Right kidney (tissue), 9 donors: ENCODE measurements at places on chromosomes 5 and 9.
A peak's percentile ranks its signal among the peaks of the same experiment; 100 is the strongest.

GRCh38 chr9:117929868-117930267, 225.7 kb downstream of the TLR4 start:
- DNase-seq = no peak

GRCh38 chr5:81207009-81207408, 26.1 kb upstream of the CKMT2 start:
- DNase-seq = no peak

DNA sequence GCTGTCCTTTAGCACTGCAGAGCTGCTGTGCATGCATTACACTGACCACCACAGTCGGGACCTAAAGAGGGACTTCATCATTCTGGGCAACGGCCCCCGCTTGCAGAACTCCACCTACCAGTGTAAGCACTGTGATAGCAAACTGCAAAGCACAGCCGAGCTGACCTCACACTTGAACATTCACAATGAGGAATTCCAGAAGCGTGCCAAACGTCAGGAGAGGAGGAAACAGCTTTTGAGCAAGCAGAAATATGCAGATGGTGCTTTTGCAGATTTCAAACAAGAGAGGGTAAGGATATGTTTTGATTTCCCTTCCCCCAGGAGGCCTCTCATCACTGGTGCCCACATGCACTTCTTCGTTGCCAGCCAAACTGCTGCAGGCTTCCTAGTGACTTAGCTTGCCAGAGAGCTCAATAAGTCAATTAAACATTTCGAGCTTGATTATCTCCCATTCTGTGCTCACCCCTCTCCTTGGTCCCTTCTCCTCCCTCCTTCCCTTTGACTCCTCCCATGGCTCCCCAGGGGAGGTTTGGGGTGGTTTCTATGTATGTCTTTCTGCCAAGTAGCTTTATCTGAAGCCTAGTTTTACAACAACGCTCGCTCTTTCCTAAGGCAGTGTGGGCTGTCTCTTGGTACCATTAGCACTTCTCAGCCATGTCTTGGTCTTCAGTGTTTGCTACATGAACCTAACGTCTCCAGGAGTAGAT, 66.7 kb downstream of the ZNF462 start:
- DNase-seq = no peak

DNA sequence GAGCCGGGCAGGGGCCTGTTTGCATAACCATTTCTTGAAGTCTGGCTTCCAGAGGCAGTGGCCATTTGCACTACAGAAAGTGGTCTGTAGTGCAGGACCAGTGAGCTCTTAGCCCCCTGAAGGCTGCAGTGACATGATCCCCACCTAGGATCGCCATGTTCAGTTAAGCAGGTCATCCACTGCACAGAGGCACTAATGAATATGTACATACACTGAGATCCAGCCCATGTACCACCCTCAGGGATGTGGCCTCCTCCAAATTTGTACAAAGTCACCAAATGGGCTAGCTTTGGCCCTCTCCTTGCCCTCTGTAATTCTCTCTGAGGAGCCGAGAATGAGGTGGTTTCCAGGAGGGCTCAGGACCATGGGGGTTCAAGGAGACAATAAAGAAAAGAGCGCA, 8.3 kb upstream of the SUSD3 start:
- DNase-seq = no peak

DNA sequence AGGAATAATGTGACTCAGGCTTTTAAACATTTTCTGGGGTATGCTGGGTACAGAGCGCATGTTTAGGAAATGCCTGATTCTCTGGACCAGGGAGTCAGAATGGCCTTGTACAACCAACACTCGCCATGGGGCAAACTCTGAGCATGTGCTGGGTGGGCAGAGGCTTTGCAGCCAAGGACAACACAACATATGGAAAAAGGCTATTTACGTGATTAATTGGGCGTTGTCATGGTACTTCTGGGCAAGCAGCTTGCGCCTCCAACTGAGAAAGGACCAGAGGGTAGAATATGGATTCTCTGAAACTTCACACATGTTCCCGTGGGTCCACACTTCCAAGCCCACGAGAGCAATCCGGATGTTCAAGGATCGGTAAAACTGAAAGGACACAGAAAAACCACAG, 49.1 kb downstream of the NIPAL4 start:
- DNase-seq = no peak

GRCh38 chr9:78130004-78130403, 98.4 kb upstream of the GNAQ start:
- no peak for DNase-seq

DNA sequence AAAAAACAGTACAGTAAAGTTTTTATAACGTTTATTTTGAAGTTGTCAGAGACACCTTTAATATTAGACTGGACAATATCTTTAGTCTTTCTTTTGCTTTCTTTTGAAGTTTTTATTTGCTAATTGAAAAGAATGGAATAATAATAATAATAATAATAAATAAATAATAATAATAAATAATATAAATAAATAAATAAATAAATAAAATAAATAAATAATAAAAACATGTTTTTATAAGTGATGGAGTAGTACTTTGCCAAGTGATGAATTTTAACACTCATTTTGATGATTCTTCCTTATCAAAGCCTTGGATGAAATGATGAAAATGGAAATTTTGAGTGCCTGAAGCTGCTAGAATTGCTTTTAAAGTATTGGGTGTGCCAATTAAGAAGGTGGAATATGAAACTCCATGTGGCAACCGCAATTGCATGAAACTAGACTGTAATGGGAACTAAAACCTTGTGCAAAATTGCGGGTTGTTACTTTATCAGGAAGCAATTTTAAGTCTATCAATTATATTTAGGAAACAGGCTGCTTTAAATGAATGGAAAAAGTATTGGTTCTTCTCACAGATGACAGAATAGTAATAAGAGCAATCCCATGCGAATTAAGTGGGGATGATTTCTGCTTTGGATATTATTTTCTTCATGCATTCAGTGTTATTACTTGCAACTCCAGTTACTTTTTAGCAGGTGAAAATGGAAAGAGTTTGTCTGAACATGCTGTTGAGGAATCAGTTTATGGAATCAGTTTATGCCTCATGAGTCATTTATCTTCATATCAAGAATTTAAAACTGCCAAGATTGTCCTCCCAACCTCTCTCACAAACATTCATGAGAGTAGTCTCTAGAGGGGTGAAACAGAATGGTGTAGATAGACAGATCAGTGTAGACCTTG, 4.6 kb downstream of the ANXA1 start:
- no peak for DNase-seq

DNA sequence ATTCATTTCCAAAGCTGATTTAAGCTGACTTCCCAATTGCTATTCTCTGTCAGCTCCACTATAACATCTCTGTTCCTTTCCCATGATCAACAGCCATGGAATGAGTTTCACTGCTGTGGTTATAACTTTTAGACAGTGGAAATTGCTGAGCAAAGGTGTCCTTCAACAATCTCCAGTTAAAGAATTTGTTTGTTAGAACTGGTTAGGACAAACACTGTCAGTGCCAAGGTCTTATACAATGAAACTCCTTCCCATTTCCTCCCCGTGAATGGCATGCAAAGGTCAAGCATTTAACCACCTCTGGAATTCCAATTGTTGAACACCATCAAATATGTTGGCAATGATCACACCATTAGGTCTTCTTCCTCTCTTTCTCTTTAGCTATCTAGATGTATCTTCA, 45.7 kb upstream of the GHR start:
- no peak for DNase-seq

DNA sequence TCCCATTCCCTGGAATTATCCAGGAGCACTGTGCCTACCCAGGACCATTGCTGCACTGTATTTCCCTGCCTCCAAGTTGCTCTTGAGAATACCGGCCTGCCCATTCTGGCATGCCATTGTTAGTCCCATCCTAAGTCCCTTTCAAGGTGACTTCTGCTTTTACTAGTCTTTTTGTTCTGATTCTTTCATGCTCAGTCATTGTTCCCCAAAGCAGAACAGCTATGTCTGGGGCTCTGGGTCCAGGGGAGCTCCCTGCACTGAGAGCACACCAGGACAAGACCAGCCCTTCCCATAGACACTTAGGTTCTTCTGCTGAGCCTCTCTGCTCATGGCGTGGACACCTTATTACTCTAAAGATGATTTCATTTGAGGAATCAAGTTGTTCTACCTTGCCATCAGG, 388.9 kb upstream of the KLF4 start:
- DNase-seq = no peak

GRCh38 chr9:113558632-113559502, 95.3 kb downstream of the RGS3 start:
- no peak for DNase-seq

DNA sequence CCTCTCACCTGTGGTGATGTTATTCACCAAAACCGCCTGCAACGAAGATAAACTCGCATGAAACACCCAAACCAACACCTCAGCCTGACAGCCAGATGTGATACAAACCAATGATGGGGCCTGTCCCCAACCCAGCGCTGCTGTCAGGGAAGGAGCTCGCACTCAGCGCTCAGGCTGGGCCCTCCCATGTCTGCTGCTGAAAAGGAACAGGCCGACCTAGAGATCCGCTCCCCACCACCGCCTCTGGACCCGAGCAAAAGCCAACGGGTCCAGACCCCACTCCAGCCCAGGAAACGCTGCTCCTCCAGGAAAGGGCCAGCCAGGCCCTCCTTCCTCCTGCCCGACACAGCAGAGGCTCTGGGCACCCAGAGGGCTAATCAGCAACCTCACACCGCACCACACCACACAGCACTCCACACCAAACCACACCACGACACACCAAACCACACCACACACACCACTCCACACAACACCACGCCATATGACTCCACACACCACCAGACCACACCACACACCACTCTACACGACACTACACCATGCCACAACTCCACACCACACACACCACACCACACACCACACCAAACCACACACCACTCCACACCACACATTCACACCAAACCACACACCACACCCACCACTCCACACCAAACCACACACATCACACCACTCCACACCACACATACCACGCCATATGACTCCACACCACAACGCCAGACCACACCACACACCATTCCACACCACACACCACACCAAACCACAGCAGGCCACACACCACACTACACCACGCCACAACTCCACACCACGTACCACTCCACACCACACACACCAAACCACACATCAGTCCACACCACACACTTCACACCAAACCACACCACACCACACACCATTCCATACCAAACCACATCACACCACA, 46.5 kb downstream of the GOLM1 start:
- DNase-seq = no peak

GRCh38 chr9:17090041-17090440, 44.8 kb upstream of the CNTLN start:
- no peak for DNase-seq

DNA sequence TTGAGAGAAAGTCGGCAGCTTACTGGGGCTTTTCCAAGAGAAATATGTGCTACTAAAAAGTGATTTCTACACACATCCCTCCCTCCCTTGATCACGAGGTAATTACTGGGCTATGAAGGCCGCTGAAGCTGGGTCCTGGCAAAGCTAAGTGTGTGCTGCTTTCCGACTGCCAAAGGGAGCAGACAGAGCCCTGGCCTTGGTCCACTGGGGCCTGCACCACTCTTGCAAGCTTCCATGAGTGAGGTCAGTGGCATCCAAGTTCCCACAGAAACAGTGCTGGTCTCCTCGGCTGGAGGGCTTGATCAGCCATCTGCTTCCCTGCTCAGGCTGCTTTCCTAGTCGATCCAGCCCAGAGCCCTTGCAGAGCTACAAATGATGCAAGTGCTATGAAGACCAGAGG, 154.8 kb upstream of the LHFPL2 start:
- DNase-seq = no peak

DNA sequence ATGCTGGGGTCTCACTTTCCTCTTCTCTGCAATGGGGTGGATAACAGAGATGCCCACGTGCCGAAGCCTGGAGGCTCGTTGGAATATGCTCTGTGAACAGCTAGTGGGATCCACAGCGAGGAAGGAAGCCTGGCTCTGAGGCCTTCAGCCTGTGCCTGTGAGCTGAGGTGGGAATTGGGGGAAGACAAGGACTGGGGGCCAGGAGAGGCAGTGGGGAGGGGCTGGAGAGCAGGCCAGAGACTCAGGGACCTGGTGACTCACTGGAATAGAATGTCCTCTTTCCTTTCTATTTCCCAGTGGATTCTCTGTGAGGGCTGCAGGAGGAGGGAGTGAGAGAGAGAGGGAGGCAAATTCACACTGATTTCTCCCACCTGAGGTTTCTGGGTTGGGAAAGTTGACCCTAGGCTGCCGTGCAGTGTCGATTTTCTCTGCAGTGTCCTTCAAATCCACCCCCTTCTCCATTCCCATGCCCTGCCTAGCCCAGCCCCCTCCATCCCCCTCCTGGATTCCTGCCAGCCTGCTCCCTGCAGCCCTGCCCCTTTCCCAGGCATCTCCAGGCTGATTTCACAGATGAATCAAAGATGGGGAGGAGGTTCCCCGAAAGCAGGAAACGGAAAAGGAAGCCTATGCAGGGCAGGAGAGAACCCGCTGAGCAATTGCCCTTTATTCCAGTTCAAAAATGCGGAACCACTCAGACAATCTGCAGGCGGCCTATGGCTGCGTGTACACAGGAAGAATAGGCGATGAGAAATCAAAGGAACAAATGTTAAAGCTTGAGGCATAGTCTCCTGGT, 1.4 kb upstream of the SPAAR start:
- DNase-seq = peak; percentile 52

DNA sequence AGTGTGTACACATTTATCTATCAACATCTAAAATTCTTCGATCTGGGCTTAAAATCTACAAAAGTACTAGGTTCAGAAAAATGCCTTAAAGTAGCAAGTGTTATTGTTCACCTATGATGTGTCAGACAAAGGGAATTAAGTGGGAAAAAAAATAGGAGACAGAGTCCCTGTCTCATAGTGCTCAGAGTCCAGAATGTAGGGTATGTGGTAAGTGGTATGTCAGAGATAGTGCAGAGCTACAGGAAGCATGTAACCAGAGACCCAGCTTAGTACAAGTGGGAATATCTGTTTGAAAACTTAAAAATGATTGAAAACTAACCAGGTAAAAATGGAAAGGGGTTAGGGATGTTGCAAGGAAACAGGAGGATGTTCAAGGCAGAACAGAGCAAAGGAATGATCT, 482.8 kb downstream of the ELAVL2 start:
- DNase-seq = no peak

GRCh38 chr9:112780450-112781036, 30.0 kb downstream of the SNX30 start:
- no peak for DNase-seq

- no peak for DNase-seq
Measured at GRCh38 chr9:88775966-88776365, 215.3 kb upstream of the S1PR3 start.

GRCh38 chr5:44613936-44614335, 194.8 kb upstream of the MRPS30 start:
- no peak for DNase-seq
